ENCODE measurements at places on chromosomes 1 and 21.

GRCh38 chr21:29267666-29268065, 31.1 kb upstream of the BACH1 start:
- DNase-seq = no peak

- no peak for DNase-seq
Measured at GRCh38 chr1:222940095-222940494, 125.3 kb downstream of the DISP1 start.

- DNase-seq = no peak
Measured at GRCh38 chr1:186236921-186237320, 138.1 kb downstream of the TPR start.

DNA sequence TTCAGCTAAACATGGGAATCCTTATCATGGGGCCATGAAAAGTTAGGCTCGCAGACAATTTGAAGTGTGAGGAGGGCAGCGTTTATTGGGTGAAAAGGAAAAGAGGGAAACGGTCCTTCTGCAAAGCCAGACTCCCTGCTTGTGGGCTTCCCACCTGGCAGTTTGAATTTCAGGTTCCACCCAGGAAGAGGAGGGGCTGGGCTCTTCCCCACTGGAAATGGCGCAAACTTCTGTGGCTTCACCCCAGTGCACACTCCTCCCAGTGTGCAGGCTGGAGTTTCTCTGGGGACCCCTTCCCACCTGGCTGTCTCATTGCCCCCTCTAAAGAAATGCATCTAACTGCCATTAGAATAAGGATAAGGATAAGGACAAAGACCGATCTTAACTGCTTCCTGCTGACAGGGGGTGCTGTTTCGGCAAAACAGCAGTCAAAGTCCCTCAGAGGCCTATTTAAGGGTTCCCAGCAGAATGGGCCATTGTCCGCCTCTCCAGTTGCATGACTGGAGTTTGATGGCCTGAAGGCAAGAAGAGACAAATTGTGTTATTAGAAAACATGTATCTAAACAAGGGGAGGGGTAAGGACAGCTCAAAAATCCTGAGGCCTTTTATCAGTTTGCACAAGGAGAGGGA, 20.4 kb downstream of the AIM2 start:
- DNase-seq = no peak

DNA sequence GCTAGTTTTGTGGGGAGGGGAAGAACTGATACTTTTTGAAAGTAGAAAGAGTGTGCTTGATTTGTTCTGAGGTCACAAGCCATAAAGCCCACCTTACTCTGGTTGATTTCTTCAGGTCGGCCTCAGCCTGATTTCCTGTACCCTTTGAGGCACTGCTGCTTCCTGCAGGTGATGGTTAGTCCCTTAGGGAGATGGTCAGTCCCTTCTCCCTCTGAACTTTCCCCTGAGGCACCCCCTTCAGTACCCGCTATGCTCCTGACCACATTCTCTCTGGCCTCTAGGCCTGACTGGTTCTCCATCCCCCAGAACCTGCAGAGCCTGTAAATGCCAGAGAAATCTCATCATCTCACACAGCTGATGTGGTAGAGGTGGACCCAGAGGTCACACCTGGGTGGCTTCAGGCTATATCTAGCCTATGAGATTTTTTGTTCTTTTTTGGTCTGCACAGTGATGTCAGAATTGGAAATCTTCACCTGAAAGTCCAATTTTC, 15.0 kb upstream of the ID3 start:
- no peak for DNase-seq

DNA sequence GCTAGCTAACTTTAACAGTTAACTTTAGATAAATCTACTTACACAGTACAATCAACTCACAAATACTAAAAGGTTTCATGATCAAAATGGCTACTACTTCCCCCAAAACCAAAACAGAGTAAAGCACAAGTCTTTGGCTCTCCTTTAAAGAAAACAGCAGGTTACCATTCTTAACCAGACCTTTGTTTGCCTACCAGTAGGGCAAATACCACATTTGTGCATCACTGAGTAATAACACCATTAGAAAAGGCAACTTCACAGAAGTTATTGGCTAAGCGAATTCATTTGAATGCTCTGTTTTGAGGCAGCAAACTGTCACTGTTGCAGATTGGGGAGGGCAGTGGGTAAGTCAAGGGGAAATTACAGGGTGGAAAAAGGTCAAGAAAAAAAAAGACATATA, 17.3 kb upstream of the SERPINC1 start:
- no peak for DNase-seq
